Right cardiac atrium (tissue), 5 donors: ENCODE measurements at places on chromosomes 16 and 17. TPM values are rescaled to one million over a fixed set of nuclear protein-coding genes. Genes with fewer than 3 reads are reported as not detected.

PRKCA gene
- 6.9 TPM for total RNA-seq

TSR1 gene
- 15.4 TPM for total RNA-seq

CD19 gene
- 0.12 TPM for total RNA-seq

GRCh38 chr17:945672-946071 is 33.9 kb downstream of the NXN start:
- no peak for DNase-seq

- DNase-seq, result no peak
Measured at GRCh38 chr17:6454495-6455320, 10.5 kb downstream of the PIMREG start.
